ENCODE measurements at places on chromosomes 4 and X.

GRCh38 chr4:106677213-106677612, 308.6 kb upstream of the GIMD1 start:
- no peak for DNase-seq

DNA sequence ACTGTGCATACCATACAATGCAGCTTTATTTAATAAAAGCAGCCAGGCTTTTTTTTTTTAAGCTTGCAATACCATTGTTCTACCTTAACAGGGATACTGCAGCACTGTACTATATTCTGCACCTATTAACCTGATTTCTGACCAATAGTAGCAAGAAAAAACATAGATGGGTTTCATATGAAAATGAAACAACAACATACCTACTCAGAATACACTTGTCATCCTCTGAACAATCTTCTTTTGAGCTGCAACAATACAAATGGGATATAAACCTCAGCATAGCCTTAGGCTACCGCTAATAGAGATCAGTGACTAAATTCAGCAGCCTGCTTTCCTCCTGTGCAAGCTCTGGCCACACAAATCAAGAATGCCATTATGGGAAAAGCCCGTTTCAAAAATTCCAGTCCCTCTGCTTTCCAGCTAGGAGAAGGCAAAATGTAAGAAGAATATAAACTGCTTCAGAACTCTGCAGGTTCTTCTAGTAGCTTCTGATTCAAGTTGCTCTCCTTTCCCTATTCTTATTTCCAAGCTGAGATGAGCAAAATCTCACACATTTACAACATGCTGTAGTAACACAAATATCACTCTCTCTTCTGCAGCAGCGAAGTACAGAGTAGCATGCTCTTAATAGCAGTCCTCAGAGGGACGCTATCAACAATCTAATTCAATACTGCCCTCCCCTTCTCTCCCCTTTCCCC, 143.4 kb downstream of the KLHL13 start:
- DNase-seq, result no peak

GRCh38 chrX:136768469-136769084, 12.2 kb downstream of the ARHGEF6 start:
- no peak for DNase-seq

GRCh38 chrX:31421441-31421840, 349.6 kb upstream of the FTHL17 start:
- DNase-seq, result no peak

DNA sequence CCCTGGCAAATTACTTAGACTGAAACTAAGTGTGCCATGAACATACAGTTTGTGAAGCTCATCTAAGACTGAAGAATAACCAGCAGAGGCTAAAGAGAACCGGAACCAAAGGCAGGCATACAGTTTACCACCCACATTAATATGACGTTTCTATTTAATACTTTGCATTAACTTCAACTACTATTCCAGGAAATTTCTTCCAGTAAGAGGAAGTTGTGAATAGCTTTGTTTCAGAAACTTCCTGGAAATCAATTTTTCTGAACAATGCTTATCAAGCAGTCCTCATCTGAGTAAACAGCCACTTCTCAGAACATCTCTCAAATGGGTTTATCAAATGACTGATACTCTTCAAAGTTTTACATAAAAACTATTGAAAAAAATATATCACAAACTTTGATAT, 252.7 kb downstream of the OPHN1 start:
- DNase-seq, result no peak

DNA sequence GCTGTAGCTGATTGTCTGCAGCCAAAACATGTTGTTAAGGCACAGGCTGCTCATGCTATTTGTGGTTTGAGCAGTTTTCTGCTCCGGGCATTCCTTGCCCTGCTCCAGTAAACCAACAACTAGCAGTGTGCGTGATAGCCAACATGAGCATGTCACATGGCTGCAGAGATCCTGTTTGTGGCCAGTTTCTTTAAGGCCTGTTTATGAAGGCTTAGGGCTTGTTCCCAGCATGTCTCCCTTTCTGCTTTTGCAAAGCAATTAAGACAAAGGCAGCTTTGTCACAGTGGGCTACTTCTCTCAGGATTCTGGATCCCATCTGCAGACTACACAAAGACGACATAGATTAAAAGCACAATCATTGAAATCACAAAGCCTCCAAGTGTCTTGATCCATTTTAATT, 160.5 kb downstream of the ZNF518B start:
- DNase-seq, result no peak

GRCh38 chr4:10009861-10010500, 11.3 kb downstream of the SLC2A9 start:
- no peak for DNase-seq

DNA sequence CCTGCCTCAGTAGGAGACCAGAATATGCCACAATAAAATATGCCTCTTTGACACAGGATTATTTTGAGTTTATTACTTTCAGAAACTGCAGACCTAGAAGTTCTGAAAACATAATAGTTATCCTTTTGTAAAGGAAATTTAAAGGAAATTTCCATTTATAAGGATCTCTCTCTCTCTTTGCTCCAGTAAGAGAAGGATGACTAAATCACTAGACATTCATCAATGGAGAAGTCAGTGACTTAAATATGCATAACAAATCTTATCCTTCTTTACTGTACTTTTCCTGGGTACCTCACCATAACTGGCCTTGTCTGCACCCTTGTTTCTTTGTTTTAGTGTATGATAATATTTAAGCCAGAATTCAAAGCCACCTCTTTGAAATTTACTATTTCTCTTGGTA, 28.3 kb upstream of the OPHN1 start:
- DNase-seq, result no peak

DNA sequence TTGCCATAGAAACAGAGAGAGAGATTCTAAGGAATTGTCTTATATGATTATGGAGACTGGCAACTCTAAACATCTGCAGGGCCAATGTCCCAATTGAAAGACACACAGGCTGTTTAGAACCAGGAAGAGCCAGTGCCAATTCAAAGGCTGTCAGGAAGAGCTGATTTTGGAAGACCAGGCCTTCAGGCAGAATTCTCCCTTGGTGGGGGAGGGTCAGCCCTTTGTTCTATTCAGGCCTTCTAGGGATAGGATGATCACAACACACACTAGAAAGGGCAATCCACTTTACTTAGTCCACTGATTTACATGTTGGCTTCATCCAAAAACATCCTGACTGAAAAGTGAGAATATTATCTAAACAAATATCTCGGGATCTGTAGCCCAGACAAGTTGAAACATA, 15.2 kb downstream of the C4orf46 start:
- no peak for DNase-seq

GRCh38 chr4:17336524-17336961, 175.3 kb downstream of the QDPR start:
- peak; percentile 40 for DNase-seq

DNA sequence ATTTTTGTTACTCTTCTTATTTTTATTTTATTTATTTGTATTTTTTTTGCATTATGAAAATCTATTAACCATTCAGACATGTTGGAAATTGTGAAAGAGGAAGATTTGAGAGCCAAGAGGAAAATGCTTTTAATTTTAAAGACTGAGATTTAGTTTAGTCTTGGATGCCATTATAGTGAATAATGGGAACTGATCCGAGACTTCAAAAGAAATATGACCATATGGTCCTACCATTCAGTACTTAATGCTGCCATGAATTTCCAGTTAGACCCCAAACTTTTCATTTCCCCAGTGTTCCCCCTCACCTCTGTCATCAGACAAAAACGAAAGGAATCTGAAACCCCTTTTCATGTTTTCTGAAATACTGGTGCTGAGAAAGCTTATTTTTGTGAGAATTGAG, 95.5 kb downstream of the TENM3 start:
- no peak for DNase-seq

- DNase-seq, result no peak
These were observed 226.8 kb downstream of the CAMK2D start for GRCh38 chr4:113534711-113535110.

- DNase-seq, result no peak
These were observed 31.8 kb upstream of the ERVMER34-1 start for GRCh38 chr4:52783069-52783468.

GRCh38 chr4:150518559-150518958, 63.4 kb upstream of the MAB21L2 start:
- DNase-seq, result peak; percentile 28

- no peak for DNase-seq
These were observed 17.0 kb upstream of the TMEM154 start for GRCh38 chr4:152696764-152697261.

- DNase-seq, result no peak
These were observed 114.0 kb upstream of the INPP4B start for GRCh38 chr4:142960126-142960525.

- no peak for DNase-seq
These were observed 90.7 kb downstream of the GPRIN3 start for GRCh38 chr4:89216866-89217265.

DNA sequence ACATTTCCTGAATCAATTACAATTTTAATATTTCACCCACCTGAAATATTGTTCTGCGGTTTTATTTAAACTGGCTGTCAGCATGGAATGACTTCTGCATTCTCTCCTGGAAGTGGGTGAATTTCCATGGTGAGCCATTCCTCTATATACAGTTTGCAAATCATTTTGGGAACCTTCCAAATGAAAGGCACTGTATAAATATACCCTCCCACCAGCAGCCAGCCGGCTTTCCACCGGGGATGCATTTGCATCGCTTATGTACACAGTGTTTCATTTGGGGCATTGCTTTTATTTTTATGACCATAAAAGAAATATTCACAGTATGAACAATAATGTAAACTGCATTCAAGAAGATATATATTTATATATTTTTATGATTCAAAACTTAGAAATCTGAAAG, 4.7 kb upstream of the IL1RAPL1 start:
- DNase-seq, result no peak

DNA sequence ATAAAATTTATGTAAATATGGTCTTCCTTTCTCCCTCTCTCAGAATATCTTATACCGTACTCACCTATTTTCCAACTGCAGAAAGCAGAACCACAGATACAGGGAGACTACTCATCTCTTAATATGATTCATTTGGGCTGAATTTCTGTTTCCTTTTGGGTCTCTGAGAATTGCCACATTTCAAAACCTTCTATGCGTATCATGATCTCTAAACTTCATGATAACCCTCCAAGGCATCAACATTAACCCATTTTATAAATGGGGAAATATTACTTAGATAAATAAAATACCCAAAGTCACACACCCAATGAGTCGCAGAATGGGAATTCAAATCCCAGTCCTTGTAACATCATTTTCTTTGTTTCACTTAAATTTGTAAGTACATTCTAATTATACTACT, 16.6 kb upstream of the PRDM8 start:
- DNase-seq, result no peak

DNA sequence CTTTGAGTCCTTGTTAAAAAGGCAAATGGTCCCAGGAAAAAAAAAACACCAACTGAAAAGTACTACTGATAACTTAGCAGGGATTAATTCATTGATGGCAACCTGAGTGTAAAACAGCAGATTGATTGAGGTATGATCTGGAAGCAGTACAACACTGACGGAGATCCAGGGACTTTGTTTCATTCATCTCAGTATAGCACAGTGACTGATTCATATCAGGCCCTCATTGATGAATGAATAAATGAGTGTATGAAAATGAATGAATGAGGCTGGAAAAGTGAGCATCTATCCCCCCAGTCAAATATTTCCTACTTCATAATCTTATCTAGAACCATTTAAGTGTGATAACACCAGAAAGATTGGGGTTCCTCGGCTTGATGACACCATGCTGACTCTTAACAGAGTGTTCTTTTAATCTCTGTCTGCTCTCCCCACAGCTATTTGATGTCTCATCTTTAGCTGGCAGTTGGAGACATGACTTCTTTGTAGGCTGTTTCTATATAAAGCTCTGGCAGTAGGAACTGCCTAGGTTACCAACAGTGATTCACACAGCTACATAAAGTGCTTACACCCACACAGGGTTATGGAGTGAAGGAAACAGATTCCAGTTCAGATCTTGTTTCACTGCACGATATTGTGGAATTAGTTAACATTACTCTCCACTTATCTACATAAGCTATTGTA, 18.6 kb upstream of the RNF128 start:
- DNase-seq, result peak; percentile 33

- no peak for DNase-seq
These were observed 163.1 kb upstream of the SLITRK2 start for GRCh38 chrX:145654486-145654885.

Data from DMS53 (cell line).